SIG-M5 (cell line): ENCODE measurements at places on chromosomes 1 and 21.

DNA sequence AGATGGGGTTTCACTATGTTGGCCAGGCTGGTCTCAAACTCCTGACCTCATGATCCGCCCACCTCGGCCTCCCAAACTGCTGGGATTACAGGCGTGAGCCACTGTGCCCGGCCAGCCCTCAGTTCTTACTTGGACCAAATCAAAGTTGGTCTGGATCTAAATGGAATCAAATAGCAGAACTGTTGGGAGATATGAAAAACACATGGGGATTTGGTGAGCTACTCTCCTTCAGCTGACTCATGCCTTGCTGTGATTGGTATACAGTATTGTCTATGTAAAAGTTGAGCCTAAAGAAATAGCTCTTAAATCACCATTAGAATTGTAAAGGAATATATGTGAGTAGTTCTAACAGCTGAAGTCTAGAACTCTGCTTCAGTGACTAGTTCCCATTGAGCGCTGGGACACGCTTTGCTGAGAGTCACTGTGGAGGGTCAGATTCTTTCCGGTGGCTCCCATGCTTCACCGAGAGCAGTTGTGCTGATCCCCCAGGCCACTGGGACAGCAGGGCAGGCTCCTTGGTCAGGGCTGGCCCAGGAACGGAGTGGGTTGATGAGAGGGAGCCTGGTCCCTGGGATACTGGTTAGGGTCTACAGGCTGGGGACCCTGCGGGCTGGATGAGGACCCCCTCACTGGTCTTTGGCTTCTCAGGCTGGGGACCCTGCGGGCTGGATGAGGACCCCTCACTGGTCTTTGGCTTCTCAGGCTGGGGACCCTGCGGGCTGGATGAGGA is 14.0 kb downstream of the PKNOX1 start:
- DNase-seq, result no peak

GRCh38 chr21:45870851-45871615 is 110.5 kb upstream of the COL6A1 start:
- no peak for DNase-seq

DNA sequence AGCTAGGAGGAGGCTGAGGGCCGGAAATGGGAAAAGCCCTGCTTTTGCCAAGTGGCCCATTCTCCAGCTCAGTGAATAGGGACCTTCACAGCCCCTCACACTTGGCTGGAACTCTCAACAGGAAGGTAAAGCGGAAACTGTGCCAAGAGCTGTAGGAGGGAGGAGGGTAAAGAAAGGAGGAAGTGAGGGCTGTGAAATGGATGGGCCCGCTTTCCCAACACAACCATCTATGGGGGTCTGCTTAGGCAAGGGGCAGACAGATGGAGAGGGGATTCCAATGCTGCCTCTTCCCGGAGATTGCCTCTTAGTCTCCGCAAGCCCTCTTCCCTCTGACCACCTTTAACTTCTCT is 5.2 kb downstream of the INKA2 start:
- no peak for DNase-seq

DNA sequence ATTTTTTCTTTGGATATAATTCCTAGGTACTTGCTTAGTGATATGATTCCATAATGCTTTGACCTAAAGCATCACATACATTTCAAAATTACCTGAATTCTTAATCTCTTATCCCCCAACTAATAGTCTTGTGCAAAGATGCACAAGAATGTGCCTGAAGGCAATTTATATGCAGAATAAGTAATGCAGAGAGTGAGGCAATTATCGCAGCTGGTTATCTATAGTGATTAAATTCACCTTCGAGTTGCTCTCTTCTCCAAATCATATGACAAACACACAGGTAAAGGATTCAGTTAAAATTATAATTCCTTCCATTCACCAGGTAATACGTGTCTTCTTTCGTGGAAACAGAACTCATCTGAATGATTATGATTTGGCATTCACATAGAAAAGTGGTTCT is 717.3 kb downstream of the MRPL39 start:
- no peak for DNase-seq

DNA sequence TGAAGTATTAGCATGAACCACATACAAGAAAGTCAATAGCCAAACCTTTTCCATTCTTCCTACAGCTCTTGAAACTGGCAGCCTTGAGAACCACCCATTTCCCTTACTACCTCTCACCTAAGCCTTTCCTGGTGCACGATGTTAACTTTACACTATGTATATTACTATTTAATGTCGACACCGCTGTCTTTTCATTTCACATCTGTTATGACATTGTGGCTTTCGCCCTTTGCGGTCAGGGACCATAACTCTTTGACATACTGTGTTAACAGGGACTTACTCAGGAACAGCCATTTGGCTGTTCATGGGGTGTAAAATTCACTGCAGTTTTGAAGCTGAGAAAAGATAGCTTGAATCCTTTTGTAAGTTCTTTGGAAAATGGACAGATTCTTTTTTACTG is 21.1 kb upstream of the GPR88 start:
- no peak for DNase-seq

- DNase-seq, result no peak
Observed at GRCh38 chr1:178684542-178685000, 40.5 kb upstream of the RALGPS2 start.

- no peak for DNase-seq
Observed at GRCh38 chr21:35925497-35925896, 134.8 kb downstream of the SETD4 start.

- no peak for DNase-seq
Observed at GRCh38 chr1:55929652-55930051, 649.7 kb downstream of the PLPP3 start.

- no peak for DNase-seq
Observed at GRCh38 chr1:232017057-232017456, 390.5 kb downstream of the DISC1 start.

DNA sequence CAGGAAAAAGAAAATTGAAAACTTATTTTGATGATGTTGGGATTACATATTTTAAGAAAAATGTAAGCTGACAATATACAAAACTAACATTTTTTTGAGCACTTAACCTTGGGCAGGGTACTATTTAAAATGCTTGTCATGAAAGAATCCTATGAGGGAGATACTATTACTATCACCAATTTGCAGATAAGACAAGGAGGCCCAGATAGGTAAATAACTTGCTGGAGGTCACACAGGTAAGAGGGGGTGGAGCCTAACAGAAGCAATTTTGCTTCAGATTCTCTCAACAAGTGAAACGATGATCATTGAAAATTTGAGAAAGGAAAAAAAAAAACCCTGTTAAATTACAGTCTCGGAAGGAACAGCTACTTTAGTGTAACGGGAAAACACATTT is 1.2 kb downstream of the GART start:
- DNase-seq, result no peak

DNA sequence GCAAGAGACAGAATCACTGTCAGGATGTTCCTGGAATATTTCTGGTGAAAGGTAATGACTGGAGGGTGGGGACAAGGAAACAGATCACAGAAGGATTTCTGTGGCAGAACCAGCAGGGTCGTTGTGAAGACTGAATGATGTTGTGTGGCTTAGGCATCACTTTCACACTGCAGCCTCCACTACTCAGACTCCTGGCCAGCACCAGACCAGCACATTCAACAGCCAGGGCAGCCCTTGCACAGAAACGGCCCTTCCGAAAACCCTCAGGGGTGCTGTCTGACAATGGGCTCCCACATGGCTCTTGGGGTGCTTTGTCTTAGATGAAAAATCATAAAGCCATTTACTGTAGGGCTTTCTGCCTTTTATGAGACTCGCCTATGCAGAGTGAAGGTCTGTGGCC is 3.8 kb upstream of the RAB7B start:
- no peak for DNase-seq

GRCh38 chr1:31549809-31550620 is 26.3 kb upstream of the TINAGL1 start:
- DNase-seq, result peak; percentile 66
